Cerebellar cortex (tissue), 1 donor: ENCODE measurements at places on chromosomes 5 and 9.

GRCh38 chr5:127210042-127210441 is 80.6 kb upstream of the MEGF10 start:
- no peak for DNase-seq

DNA sequence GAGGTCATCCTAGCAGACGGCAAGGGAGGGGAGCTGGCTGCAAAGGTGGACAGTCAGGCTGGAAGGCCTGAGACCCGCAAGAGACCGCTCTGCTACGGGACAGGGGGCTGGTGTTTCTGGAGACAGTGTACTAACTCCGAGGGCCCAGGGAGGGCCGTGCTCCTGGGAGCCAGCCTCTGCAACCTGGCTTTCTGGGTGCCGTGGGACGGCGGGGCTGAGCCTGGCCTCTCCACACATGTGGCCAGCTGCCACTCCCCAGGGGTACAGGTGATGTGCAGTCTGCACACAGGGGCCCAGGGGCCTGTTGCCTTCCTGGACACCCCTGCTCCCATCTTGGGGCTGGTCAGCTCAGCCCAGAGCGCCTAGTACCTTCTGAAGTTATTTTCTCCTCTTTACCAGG is 92.2 kb downstream of the MRPL36 start:
- DNase-seq, result no peak

DNA sequence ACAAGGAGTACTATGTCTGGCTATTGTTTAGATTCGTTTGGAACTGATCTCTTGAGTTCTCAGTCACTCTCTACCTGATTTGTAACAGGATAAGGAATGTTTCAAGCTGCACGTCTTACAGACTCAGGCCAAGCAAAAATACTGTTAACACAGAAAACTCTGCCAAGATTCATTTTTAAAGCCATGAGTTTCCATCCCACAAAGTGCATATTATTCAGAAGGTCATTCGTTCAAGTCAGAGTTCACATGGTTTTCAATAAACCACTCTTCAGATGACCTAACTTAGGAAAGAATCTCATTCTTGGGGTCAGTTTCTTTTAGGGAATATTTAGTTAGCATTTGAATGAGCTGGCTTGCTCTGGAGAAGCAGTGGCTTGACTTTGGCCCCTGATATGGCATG is 49.3 kb downstream of the F2R start:
- no peak for DNase-seq

DNA sequence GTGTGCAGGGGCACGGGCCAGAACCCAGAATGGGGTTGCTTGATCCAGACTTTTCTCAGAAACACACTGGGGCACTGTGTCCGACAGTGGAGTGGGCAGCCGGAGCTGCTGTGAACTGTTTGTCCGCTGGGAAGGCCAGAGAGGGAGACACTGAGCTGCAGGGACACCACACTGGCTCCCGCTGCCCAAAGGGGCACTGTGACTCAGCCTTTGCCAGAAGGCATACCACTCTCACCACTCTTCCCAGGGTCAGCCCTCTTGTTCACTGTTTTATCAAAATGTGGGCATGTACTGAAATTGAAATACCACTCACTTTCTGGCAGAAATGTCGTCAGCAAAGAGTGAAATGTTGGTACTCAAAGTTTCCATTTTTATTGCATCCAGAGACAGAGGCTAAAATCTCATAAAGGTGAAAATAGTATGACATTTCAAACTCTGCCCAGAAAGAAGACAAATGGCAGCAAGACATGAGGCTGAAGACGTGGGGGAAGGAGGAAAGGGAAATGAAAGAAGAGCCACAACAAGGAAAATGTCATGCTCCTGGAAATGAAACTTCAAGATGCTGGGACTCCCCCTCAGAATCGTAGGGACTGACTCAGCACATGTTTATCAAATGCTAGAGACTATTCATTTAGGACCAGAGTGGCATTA is 4.5 kb upstream of the IL7R start:
- no peak for DNase-seq

DNA sequence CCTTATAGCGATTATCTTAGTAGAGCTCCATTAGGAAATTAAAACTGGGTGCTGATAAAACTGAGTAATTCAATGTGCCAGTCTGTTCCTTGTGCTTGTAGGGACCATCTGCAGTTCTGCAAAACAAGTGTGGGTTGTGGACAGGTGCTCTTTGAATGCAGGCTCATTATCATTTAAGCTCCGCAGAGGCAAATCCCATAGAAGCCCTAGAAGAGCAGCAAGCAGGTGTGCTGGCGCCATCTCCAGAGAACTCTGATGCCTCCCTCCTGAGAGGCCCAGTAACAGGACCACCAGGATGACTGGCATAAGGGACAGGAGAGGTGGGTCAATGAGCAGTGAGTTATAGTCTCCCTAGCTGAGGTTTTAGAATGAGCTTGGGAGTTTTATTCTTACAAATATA is 1342.4 kb upstream of the DMAC1 start:
- DNase-seq, result no peak

DNA sequence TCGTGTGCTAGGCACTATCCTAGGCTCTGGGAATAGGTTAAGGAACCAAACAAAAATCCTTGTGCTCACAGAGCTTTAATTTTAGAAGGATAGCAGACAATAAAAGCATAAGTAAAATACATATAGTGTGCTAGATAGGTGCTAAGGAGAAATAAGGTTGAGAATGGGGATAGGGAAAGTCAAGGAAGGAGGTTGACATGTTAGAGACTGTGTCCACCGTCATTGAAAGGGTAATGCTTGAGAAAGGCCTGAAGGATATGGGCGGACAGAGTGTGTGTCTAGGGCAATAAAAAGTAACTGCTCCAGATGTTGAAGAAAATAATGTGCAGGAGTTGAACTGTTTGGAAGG is 482 bp upstream of the TDRD7 start:
- DNase-seq, result no peak

DNA sequence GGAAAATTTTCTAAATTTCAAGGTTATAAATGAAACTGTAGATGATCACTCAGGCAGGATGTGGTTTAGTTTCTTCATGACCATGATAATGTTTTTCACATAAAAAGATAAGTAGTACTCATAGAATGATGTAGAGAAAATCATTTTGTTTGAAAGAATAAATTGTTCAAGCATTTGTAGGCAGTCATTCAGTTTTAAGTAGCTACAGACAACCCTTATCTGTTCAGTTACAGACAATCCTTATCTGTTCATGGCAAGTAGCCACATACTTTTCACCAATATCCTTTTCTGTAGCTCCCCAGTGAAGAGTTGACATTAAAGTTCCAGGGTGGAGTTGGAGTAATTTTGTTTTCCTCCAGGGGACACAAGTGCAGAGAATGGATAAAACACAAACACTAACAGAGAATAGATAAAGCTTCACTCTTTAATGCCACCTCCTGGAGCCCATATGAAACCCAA is 278.1 kb upstream of the TNC start:
- no peak for DNase-seq

- DNase-seq, result peak; percentile 16
Measured at GRCh38 chr5:154157483-154158378, 32.8 kb upstream of the GALNT10 start.

DNA sequence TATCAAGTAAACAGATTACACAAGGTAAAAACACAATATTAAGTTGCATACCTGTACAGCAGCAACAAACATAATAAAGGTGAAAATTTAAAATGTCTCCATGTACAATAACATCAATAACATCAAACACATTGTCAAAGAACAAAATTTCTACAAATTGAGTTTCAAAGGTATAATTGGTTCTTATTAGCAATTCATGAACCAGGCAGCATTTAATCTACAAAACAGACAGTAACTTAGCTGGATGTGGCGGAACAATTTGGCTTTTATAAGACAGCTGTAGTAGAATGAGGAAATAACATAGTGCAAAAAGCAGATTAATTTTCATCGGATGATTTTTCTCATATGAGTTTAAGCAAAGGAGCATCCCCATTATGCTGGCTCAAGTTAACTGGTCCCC is 1176.8 kb downstream of the EFNA5 start:
- DNase-seq, result no peak

- DNase-seq, result no peak
Measured at GRCh38 chr5:2688586-2688985, 62.9 kb downstream of the IRX2 start.

DNA sequence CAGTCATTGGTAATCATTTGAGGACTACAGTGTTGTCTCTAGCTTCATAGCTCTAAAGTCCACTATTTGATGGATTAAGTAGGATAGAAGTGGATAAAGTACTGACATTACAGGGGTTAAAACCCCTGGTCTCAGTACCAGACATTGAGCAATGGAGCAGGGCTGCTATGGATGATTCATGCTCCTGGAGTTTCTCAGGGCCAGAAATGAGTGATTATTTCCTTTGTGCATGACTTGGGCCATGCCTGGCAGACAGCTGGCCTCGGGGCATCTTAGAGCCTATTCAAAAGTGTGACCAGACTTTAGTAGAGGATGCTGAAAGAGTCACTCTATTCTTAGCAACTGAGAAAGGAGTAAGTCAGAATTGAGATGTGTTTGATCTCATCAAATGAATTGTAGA is 350.7 kb upstream of the TLE4 start:
- DNase-seq, result no peak

DNA sequence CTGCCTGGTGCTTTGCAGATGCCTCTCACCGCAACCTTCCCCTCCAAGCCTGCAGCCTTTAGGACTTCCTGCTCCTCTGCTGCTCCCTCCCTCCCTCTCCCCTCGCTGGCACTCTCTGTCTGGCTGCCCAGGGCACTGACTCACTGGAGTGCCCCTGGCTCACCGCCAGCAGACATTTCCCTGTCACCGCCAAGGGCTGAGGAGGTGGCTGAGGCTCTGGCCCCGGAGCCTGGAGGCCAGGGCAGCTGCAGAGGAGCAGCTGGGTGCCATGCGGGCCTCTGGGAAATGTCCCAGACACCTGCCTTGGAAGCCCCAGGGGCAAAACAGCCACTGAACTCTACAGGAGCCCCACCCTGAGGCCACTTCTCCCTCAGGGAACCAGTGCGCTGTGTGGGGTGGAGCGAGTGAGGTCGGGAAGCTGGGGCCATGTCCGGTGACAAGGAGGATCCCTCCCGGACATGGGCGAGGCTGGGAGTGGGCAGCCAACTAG is 53.4 kb downstream of the TENT4A start:
- peak; percentile 48 for DNase-seq

GRCh38 chr9:99593610-99594009 is 228.1 kb upstream of the NR4A3 start:
- DNase-seq, result no peak

DNA sequence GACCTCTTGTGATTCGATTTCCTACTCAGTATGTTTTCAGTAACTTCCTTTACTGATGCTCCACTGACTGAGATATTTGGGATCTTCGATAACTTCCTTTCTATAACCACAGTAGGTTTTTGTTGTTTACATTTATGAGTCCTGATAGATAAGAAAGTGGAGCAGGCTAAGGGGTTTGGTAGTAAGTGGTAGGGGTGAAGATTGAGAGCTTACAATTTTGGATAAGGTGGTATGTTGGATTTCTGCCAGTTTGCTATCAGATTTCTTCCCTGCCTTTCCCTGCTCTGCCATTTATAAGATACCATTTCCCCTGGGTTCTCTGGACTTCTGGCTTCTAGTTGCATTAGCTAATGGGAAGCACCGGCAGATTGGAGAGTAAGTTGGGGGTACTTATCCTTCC is 7.9 kb upstream of the NDUFS4 start:
- no peak for DNase-seq

DNA sequence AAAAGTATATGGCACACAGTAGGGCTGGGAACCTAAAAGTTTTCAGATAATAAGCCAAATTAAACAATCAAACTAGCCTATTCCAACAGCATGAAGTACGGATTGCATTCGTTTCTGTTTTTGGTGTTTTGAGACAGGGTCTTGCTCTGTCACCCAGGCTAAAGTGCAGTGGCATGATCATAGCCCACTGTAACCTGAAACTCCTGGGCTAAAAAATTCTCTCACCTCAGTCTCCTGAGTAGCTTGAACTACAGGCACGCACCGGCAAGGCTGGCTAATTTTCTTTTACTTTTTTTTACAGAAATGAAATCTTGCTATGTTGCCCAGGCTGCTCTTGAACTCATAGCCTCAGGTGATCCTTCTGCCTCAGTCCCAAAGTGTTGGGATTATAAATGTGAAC is 5.2 kb downstream of the RFX3 start:
- DNase-seq, result no peak

- no peak for DNase-seq
Measured at GRCh38 chr9:34498553-34498952, 24.2 kb downstream of the ENHO start.

- DNase-seq, result peak; percentile 45
Measured at GRCh38 chr5:79255786-79256557, 20.0 kb downstream of the JMY start.

- no peak for DNase-seq
Measured at GRCh38 chr5:65047948-65048690, 279.4 kb downstream of the CWC27 start.

DNA sequence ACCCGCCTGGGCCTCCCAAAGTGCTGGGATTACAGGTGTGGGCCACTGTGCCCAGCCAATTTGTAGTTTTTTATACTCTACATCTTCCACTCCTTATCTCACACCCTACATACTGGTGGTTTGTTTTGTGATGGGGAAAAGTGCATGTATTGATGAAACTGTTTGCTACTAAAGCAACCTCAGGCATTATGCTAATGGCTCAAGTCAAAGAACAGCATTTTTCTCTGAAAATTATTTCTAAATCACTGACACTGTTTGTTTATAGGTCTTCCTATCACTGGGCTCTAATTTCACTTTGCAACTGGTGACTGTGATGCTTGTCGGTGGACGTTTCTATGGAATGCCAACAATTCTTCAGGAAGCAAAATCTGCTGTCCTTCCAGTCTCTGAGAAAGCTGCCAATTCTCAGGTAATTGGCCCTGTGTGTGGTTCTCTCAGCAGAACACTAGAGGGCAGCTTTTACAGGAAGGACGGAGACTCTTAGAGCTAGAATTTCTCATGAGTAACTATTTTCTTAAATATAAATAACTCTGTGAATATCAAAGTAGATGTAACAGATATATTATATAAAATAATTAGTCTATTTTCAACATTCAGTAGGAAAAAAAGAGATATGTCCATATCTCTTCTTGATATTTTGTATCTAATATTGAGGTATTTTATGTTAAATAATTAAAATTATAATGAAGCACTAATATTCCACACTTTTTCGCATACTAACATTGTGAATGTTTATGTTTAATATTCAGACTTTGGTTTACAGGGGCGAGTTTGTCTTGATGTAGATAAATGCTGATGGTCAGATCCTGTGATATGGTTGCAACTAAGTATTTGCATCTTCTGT is 244.1 kb downstream of the ADGRV1 start:
- DNase-seq, result peak; percentile 52

GRCh38 chr9:28616310-28616709 is 1043.0 kb upstream of the C9orf72 start:
- no peak for DNase-seq

GRCh38 chr9:18542837-18543405 is 69.0 kb downstream of the ADAMTSL1 start:
- DNase-seq, result no peak

- DNase-seq, result no peak
Measured at GRCh38 chr5:134964359-134965270, 3.1 kb upstream of the CATSPER3 start.

- peak; percentile 93 for DNase-seq
Measured at GRCh38 chr9:36566813-36567221, 5.9 kb upstream of the MELK start.

DNA sequence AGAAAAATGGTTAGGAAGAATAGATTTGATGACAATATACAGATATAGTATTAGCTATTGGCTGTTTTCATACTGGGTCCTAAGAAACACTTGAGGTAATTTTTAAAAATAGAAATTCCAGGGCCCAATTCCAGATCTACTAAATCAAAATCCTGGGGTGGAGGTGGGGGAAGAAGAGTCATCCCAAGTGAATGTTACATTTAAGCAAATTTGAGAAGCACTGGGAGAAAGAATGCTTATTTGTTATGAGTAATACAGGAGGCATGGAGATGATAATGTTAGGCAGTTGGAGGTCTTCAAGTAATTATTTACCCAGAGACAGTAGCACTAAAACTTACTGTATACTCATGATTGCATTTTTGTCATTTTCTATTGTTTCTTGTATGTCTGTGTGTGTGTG is 93.0 kb upstream of the DAB2 start:
- no peak for DNase-seq
